Spinal cord (tissue), 10 donors: ENCODE measurements at places on chromosomes 16 and 17. TPM values are rescaled to one million over a fixed set of nuclear protein-coding genes. Genes with fewer than 3 reads are reported as not detected.

OR3A3 gene
- total RNA-seq, result not detected

GRCh38 chr16:14285513-14286367, 214.6 kb downstream of the MRTFB start:
- no peaks in the 10 kb centered on the region for H3K36me3 ChIP-seq
- H3K4me3 ChIP-seq, result peak overlapping the region; percentile 84
- H3K4me1 ChIP-seq, result peaks cover 15% of the 10 kb centered on the region
- peak; percentile 89 for DNase-seq
- H3K27me3 ChIP-seq, result no peaks in the 10 kb centered on the region

- no peaks in the 10 kb centered on the region for H3K36me3 ChIP-seq
- no peak overlapping the region for H3K27ac ChIP-seq
- DNase-seq, result no peak
- no peaks in the 10 kb centered on the region for H3K4me1 ChIP-seq
These were observed 193.2 kb upstream of the MYOCD start for GRCh38 chr17:12472252-12473173.

DNA sequence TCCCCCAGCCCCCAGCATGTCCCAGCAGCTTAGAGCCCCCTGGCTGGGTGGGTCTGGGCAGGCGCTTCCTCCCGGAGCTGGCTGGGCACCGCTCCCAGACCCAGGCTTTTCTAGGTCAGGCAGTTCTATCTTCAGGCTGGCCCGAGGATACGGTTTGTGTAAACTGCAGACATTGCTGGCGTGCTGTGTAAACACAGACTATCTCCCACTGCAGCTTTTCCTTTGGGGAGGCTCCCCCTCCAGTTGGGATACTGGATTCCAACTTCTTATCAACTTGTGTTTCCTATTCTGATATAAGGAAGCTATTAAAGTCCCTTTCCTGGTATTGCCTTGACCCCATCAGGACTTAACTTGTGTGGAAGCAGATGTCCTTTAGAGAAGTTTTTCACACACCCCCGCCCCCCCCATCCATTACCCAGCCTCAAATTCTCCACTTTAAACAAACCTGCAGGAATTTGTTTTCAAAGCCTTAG, 18.3 kb upstream of the GNA13 start:
- H3K4me1 ChIP-seq, result peaks cover 45% of the 10 kb centered on the region
- DNase-seq, result no peak
- H3K4me3 ChIP-seq, result no peak overlapping the region
- H3K36me3 ChIP-seq, result no peaks in the 10 kb centered on the region
- no peaks in the 10 kb centered on the region for H3K27me3 ChIP-seq

- DNase-seq, result no peak
- H3K36me3 ChIP-seq, result no peaks in the 10 kb centered on the region
- no peaks in the 10 kb centered on the region for H3K4me1 ChIP-seq
These were observed 32.6 kb downstream of the ERN1 start for GRCh38 chr17:64097196-64097936.

- peaks cover 36% of the 10 kb centered on the region for H3K36me3 ChIP-seq
- H3K4me3 ChIP-seq, result no peak overlapping the region
- peaks cover 24% of the 10 kb centered on the region for H3K27me3 ChIP-seq
- peaks cover 46% of the 10 kb centered on the region for H3K4me1 ChIP-seq
- DNase-seq, result no peak
These were observed 22.5 kb upstream of the CHMP6 start for GRCh38 chr17:80969030-80969673.

DNA sequence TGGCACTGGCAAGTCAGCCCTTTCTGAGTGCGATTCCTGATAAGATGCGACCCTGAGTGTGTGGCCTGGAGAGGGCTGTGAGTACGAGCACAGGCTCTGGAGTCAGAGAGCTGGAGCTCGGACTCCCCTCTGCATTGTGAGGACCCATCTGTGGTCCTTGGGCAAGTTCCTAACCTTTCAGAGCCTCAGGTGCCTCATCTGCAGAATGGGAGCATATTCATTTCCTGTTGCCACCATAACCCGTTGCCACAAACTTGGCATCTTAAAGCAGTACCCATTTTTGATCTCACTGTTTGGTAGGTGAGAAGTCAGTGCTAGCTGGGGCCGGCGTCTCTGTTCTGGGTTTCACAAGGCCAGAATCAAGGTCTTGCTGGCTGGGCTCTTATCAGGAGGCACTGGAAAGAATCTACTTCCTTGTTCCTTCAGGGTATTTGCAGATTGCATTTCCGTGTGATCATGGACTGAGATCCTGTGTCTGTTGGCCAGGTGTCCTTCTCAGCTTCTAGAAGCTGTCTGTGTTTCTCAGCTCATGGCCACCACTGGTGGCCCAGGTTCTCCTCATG, 20.2 kb downstream of the KNOP1 start:
- H3K36me3 ChIP-seq, result peaks cover 49% of the 10 kb centered on the region
- H3K4me3 ChIP-seq, result no peak overlapping the region
- H3K4me1 ChIP-seq, result peaks cover 23% of the 10 kb centered on the region
- no peak overlapping the region for H3K27ac ChIP-seq
- H3K27me3 ChIP-seq, result no peaks in the 10 kb centered on the region
- no peak for DNase-seq

SNX20 gene
- total RNA-seq, result 1.1 TPM

HCRT gene
- total RNA-seq, result not detected

CCL5 gene
- 0.59 TPM for total RNA-seq

DNA sequence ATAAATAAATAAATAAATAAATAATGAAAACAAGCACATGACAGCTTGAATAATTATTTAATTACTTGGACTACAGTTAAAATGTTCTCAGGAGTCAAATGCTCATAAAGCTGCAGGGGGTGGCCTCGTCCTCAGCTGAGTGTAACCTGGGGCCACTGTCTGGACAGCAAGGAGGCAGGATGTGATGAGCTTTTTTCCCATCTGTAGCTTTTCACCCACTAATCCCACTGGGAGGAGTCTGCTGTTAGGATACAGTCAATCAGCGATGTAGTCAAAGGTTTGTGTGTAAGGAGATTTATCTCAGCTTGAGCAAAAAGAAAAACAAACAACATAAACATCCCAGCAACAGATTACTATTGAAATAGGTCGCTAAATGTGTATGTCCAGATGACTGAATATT, 22.5 kb downstream of the ZCCHC14 start:
- H3K27ac ChIP-seq, result no peak overlapping the region
- no peaks in the 10 kb centered on the region for H3K27me3 ChIP-seq
- H3K4me1 ChIP-seq, result peaks cover 51% of the 10 kb centered on the region
- H3K36me3 ChIP-seq, result peaks cover 18% of the 10 kb centered on the region
- no peak overlapping the region for H3K4me3 ChIP-seq

DNA sequence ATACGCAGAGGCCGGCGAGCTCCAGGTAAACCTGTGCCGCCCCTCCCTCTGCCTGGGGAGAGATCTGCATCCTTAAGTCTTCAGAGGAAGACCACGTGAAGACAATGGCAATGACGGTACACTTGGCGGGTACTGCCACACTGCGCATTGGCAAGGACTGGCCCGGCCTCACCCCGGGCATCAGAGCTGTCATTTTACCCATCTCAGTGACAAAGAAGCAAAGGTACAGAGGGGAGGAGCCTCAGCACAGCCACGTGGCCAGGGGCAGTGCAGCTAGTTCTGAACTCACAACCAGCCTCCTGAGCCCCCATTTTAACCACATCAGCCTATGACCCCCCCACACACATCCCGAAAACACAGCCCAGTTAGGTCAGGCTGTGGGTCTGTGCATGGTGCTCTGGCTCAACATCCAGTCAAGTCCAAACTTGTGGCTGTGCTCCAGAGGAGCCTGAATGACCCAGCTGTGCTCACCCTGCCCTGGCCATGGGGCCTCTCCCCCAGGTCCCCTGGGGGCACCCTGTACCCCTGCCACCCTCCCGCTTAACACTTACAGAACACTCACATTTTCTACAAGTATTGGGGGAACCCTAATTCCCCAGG, 80.6 kb downstream of the C16orf95 start:
- H3K4me3 ChIP-seq, result no peak overlapping the region
- no peak overlapping the region for H3K27ac ChIP-seq
- DNase-seq, result no peak
- peaks cover 10% of the 10 kb centered on the region for H3K4me1 ChIP-seq
- H3K36me3 ChIP-seq, result no peaks in the 10 kb centered on the region

DNA sequence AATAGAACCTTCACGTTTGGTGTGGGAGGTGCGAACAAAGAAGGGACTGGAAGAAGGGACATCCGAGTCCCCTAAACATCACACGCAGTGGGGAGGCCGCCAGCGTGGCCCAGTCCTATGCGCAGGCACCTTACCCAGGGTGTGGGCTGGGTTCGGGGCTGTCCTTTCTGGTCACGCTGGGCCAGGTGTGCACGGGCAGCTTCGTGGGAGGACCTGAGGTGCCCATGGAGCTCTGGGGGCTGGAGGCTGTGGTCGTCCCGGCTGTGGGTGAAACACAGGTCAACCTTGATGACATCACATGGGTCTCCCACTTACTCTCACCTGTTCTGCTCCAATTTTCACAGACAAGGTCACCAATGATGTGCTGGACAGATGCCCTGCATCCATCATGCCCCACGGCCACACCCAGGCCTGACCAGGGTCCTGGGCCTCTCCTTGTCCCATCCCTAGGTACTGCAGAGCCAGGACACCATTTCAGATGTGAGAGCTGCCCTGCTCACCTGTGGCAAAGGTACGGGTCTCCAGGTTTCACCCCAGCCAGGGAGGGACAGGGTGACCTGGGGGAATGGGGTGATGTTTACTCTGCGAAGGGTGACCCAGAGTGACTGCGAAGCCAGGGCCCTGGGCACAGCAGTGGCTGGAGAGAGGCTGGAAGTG, 3.1 kb downstream of the CD300C start:
- no peaks in the 10 kb centered on the region for H3K27me3 ChIP-seq
- no peak overlapping the region for H3K4me3 ChIP-seq

GRCh38 chr16:89002851-89003830, 26.1 kb upstream of the CBFA2T3 start:
- DNase-seq, result no peak
- H3K4me3 ChIP-seq, result no peak overlapping the region

GRCh38 chr16:72785171-72785570, 262.8 kb downstream of the ZFHX3 start:
- H3K27me3 ChIP-seq, result no peaks in the 10 kb centered on the region
- DNase-seq, result no peak
- H3K36me3 ChIP-seq, result peaks cover 7% of the 10 kb centered on the region
- no peak overlapping the region for H3K27ac ChIP-seq

MT3 gene
- total RNA-seq, result 74.1 TPM

- peak overlapping the region; percentile 48 for H3K4me3 ChIP-seq
- H3K27me3 ChIP-seq, result peaks cover 4% of the 10 kb centered on the region
- peak overlapping the region; percentile 40 for H3K27ac ChIP-seq
- no peaks in the 10 kb centered on the region for H3K36me3 ChIP-seq
These were observed 184.8 kb upstream of the ZFHX3 start for GRCh38 chr16:73232555-73233328.

GRCh38 chr17:82400206-82400605, 17.9 kb upstream of the HEXD start:
- H3K27me3 ChIP-seq, result no peaks in the 10 kb centered on the region
- peak; percentile 12 for DNase-seq
- H3K4me3 ChIP-seq, result no peak overlapping the region
- H3K4me1 ChIP-seq, result peaks cover 14% of the 10 kb centered on the region
- H3K36me3 ChIP-seq, result peaks cover 75% of the 10 kb centered on the region
- no peak overlapping the region for H3K27ac ChIP-seq

- no peaks in the 10 kb centered on the region for H3K27me3 ChIP-seq
- H3K4me3 ChIP-seq, result no peak overlapping the region
- DNase-seq, result no peak
These were observed 82.5 kb downstream of the OR1D5 start for GRCh38 chr17:2980904-2981246.

DNA sequence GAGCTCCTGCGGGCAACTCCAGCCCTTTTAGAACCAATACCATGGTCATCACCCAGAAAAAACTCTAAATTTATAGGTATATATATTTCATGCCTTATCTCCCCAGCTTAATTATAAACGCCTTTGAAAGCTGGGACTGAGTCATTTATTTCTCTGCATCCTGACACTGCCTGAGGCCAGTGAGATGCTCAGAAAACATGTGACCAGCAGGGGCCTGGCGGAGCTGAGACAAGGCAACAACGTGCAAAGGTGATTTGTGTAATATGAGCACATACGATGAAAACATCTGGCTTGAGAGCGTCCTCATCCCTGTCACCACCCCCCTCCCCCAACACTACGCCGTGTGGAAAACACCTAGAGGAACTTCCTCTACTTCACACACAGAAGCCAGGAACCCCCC, 22.7 kb downstream of the NXN start:
- H3K36me3 ChIP-seq, result peaks cover 17% of the 10 kb centered on the region
- H3K27me3 ChIP-seq, result no peaks in the 10 kb centered on the region
- no peak for DNase-seq
- H3K27ac ChIP-seq, result no peak overlapping the region
- peaks cover 4% of the 10 kb centered on the region for H3K4me1 ChIP-seq

MON1B gene
- 9.1 TPM for total RNA-seq

DNA sequence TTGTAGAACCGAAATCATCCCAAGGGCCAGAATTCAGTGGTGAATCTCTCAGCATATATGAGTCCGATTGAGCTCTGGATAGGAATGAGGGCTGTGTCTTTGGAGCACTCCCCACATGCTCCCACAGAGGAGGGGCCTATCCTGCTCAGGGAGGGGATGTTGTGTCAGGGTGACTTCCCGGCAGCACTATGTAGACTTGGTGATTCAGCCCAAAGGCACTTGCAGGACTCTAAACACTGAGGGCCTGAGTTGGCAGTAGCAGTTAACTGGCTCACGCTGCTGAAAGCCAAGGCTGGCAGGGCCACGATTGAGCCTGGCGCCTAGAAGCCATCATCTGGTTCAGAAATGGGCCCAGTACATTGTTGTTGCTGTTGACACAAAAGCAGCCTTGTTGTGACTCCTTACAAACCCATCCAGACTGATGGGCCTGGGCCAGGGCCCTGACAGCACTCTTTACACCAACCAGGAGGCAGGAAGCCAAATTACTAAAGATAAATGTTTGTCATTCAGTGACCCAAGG, 31.9 kb downstream of the NMT1 start:
- H3K36me3 ChIP-seq, result peaks cover 69% of the 10 kb centered on the region
- H3K27ac ChIP-seq, result peak overlapping the region; percentile 65
- peaks cover 61% of the 10 kb centered on the region for H3K4me1 ChIP-seq
- no peak overlapping the region for H3K4me3 ChIP-seq

DNA sequence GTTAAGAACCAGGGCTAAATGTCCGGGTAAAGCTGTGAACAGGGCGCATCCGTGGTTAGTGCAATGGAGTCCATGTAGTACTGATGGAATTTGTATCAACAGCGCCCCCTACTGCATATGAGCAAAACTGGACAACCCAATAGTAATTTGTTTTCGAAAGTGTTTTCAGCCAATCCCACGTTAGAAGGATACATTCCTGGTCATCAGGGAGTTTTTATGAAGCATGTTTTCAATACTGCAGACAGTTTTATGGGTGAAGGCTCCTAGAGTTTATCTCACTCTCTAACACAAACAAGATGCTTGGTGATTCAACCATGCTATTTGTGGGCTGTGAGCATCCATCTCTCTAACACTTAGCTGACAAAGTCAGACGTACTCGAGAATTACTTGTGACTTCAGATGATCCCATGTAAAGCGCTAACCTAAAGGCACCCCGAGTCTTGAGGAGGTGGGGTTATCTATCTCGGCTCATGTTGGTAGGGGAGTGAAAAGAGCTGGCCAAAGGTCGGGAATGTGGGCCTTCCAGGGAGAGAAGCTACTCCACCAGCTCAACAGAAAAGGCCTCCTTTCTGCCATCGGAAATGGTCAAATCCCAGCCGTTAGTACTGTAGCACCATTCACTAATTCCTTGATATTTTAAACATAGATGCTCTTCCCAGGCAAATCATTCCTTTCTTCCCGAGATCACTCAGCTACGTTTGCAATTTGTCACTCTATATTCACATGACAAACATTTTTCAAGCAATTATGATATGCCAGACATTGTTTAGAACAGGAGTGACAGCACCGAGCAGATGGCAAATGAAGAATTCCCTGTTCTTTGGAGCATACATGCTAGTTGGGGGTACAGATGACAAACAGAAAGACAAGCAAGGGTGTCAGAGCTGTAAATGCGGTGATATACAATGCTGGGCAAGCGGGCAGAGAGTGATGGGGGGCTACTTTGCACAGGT, 46.9 kb upstream of the HNF1B start:
- no peak for DNase-seq
- peaks cover 7% of the 10 kb centered on the region for H3K4me1 ChIP-seq
- no peaks in the 10 kb centered on the region for H3K36me3 ChIP-seq
- H3K4me3 ChIP-seq, result no peak overlapping the region
- no peak overlapping the region for H3K27ac ChIP-seq
